ENCODE measurements at places on chromosomes 12 and 14.

GRCh38 chr14:64215978-64216377, 78.2 kb downstream of the ESR2 start:
- DNase-seq: no peak

DNA sequence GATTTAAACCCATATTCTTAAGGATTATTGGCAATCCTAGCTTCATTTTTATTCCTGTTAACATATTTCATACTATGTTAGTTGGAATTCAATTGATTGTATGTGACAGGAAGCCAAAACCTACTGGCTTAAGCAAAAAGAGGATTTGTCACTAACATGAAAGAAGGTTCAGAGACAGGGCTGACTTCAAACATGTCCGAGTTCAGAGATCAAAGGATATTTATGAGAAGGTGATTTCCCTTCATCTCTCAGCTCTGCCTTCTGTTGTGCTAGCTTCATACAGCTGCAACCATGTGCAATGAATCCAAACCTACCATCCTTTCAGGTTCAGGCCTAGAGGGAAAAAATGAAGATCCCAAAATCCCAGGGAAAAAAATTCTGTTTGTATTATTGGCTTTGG, 349.7 kb downstream of the ATP23 start:
- peak; percentile 20 for DNase-seq

DNA sequence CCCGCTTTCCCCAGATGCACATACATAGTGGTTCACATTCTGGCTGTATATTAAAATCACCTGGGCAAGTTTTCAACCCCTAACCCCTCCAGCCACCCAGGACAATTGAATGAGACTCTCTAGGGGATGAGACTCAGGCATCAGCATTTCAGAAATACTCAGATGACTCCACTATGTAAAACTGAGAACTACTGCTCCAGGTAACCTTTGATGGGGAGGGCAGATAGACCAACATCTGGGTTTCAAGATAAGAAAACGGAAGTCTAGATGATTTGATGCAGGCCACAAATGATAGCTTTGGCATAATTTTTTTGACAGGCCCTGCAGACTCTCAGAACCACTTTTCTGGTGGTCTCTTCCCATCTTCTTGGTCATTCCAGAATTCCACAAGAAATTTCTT, 341.1 kb downstream of the EMP1 start:
- DNase-seq: peak; percentile 21

GRCh38 chr12:42706321-42706720, 116.8 kb upstream of the PRICKLE1 start:
- no peak for DNase-seq

GRCh38 chr14:23344481-23344880, 8.2 kb downstream of the SLC22A17 start:
- no peak for DNase-seq

DNA sequence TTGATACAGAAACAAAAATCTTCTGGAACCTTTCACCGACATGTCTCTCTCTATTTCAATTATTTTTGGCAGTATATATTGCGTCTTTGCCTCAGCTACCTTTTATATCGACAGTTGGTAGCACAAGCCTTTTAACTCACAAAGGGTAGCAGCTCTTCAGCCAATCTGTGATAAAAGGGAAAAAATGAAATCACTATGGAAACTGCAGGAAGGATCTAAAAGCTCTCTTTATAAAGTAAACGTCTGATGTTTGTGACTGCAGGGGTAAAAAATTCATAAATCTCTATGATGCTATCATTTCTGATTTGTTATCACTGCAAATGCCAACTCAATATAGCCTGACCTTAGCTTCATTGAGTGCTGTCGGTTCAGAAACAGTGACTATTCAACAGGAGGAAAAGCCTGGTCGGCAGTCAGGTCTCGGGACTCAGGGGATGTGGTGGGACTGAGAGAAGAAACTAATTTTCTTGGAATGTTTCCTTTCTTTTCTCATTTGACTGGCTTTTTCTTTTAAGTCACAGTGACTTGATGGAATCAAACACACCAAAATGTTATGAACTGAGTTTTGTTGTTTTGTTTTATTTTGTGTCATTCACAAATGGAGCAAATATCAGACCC, 5.9 kb upstream of the RMST start:
- DNase-seq: no peak

DNA sequence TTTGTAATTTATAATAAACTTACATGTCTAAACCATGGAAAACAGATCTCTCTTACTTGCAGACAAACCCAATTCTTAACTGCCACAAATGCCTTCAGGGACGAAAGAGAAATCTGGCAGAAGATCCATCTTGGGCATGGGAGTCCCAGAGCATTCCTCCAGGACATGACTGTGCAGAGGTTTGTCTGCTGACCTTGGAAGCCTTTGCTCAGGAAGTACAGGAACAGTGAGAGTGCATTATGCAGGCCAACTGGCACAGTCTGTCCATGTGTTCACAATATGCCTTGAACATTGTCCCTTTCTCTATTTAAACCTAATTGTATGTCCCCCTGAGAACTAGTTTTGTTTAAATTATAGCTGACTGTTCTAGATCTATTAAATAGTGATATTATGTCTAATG, 467.1 kb downstream of the ATP23 start:
- no peak for DNase-seq

- no peak for DNase-seq
Measured at GRCh38 chr12:87280356-87280755, 748.8 kb downstream of the C12orf50 start.

- DNase-seq: no peak
Measured at GRCh38 chr12:12432364-12432763, 75.5 kb downstream of the BORCS5 start.

DNA sequence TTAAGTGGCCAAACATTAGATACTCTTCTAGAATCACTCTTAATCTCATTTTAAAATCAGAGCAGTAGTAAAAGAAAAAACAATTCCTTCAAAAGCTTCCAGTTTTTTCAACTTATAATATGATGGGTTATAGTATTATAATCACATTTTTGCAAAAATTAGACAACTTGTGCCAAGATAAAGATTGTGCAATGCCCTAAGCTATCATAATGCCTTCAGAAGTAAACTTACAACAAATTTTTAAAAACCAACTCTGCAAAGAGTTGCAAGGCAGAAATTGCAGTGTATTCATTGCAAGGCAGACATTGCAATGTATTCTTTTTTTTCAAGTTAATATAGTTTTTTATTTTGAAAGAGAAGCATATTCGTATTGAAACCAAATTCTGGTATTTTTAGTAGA, 47.2 kb upstream of the KITLG start:
- no peak for DNase-seq

- DNase-seq: no peak
Measured at GRCh38 chr12:57888409-57889157, 42.1 kb upstream of the CTDSP2 start.

GRCh38 chr12:109540526-109541412, 32.5 kb downstream of the MMAB start:
- DNase-seq: no peak

DNA sequence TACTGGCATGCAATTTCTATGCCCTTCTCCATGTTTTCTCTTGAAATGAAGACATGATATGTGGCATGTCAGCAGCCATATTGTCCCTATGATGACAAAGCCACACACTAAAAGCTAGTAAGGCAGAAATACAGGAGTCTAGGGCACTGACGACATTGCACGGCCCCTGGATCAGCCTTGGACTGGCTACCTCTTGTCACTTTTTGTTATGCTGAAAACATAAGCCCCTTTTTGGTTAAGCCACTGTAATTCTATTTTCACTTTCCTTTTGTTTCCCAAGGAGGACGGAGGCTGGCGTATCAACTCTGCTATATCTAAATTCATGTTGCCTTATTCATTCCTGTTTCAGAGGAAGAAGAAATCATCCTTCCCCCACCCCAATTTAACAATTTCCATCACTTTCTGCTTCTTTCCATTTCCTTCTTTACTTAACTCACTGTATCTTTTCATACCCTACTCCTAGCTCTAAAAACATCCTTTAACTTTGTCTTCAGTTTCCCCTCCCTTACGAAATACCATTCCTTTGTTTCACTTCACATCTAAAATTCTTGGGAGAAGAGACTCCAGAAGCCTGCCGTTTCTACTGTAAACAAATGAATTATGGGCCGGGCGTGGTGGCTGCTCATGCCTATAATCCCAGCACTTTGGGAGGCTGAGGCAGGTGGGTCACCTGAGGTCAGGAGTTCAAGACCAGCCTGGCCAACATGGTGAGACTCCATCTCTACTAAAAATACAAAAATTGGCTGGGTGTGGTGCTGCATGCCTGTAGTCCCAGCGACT, 364.1 kb downstream of the PCNX1 start:
- DNase-seq: no peak

- DNase-seq: no peak
Measured at GRCh38 chr12:125889742-125890141, 824.5 kb downstream of the AACS start.

- DNase-seq: peak; percentile 30
Measured at GRCh38 chr14:93548102-93548843, 117.5 kb downstream of the UNC79 start.

- no peak for DNase-seq
Measured at GRCh38 chr12:1122786-1123185, 131.8 kb downstream of the ERC1 start.

DNA sequence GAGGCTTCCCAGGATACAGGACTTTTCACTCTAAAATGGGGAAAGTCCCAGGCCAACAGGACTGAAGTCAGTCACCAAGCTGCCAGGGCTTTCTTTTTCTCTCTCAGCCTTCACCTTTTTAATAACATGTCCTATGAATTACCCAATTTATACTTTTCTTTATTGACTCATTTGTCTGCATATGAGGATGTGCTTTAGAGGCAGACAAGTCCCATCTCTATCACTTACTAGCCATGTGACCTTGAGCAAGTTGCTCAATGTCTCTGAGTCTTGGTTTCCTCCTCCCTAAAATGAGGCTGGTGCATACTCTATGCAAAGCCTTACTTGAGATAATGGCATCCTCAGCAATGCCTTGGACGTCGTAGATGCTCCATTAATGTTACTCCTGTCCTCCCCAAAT, 98.1 kb upstream of the TMPO start:
- DNase-seq: no peak

GRCh38 chr12:127280393-127281275, 986.3 kb upstream of the TMEM132C start:
- peak; percentile 68 for DNase-seq

GRCh38 chr12:116156614-116157013, 120.9 kb downstream of the MED13L start:
- DNase-seq: no peak

DNA sequence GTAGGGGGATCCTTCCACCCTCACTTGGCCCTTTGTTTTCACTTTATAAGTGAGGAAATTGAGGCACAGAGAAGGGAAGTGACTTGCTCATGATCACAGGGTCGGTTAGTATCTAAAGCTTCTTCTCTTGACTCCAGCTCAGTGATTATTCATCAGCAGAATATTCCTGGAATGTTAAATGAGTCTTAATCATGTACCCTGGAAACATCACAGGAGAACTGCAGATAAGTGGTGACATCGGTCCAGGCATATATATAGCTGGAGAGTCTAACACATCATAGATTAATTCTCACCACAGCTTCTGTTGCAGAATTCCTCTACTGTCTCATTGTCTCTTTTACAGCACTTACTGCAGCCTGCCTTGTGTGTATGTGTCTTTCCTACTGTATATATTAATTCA, 69.9 kb downstream of the PAH start:
- DNase-seq: no peak

DNA sequence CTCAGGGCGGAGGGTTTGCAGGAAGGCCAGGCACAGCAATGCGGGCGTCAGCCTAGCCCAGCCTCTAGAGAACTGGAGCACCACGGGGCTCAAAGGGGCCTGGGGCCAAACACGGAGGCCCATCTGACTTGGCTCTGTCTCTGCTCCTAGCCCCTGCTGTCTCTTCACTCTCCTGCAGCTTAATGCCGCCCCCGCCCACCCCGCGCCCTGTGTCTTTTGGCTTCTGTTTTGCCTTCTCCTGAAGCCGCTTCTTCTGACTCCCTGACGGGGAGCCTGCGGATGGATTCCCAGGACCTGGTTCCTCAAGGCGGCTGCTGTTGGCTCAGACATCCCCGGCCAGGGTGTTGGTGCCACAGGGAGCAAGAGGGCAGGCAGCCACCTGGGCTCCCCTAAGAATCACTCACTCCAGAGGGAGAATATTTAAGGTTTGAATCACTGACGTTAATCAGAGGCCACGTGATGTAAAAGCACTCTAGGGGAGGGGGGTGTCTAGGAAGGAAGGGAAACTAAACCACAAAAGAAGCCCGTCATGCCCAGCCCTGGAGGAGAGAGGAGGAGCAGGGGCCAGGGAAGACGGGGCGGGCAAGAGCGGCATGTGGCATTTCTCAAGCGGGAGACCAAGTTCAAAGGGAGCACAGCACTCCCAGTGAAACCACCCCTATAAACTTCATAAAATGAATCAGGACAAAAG, 36.9 kb upstream of the PRMT8 start:
- DNase-seq: no peak

DNA sequence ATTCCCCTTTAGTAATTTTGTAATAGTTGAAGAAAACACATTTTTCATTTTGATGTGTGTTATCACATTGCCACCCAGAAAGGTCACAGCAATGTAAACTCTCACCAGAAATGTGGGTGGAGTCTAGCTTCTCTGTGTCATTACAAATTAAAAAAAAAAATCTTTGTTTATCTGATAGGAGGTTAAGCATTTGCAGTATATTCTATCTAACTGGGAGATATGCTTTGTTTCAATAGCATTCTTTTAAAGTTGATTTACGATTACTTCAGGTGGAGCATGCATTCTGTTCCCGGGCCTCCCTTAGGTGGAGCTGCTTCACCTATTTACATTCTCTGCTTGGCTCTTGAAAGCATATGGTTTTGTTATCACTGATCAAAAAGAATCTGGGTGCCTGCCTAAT, 7.8 kb downstream of the ADIPOR2 start:
- no peak for DNase-seq

GRCh38 chr12:58388261-58388660, 446.9 kb downstream of the ATP23 start:
- DNase-seq: no peak

GRCh38 chr12:17866802-17867201, 223.2 kb downstream of the RERGL start:
- DNase-seq: no peak

DNA sequence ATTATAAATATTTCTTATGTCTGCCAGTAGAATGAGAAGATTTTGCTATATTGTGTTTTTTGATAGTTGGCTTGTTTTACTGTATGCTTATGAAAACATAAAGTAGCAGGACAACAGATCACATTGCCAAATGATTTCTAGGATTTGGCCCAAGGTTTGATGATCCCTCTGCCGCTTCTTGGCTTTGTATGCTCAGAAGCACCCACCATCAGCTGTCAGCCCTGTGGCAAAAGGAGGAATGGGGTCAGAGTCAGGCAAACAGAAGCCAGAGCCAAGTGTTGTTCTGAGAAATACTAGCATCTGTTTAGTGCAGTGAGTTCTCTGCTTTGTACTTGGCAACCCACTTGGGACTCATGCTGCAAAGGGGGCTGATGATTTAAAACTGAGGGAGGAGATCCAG, 152.2 kb downstream of the PDE3A start:
- no peak for DNase-seq

DNA sequence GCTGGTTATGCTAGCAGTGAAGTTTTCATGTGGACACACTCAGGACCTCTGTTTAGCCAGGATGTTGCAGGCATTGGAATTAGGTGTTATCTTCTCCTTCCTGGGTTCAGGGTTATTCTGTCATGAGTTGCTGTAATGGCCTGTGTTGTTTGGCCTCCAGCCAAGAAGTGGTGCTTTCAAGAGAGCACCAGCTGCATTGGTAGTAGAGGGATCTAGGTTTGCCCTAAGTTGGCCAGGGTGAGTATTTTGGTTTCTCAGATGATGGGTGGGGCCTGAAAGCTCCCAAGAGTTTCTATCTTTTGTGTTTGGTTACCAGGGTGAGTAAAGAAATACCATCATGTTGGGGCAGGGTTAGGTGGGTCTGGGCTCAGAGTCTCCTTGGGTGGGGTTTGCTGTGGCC, 2.7 kb upstream of the GZMH start:
- no peak for DNase-seq

Measured in GM13976 (cell line).